Hair follicular keratinocyte (primary cell): ENCODE measurements at places on chromosomes 12 and 14. TPM values are rescaled to one million over a fixed set of nuclear protein-coding genes. Genes with fewer than 3 reads are reported as not detected.

Gene SMIM41
- total RNA-seq = not detected in 2 replicates

Gene CNTN1
- 23.7 and 27.6 TPM in 2 replicates for total RNA-seq

Gene ARG2
- 60.0 and 83.0 TPM in 2 replicates for total RNA-seq

Gene COA8
- total RNA-seq = 32.3 and 43.2 TPM in 2 replicates

Gene CDK2
- 27.1 and 50.3 TPM in 2 replicates for total RNA-seq

Gene KRT1
- 2.3 TPM in 1 of 2 replicates, not detected in the other for total RNA-seq

Gene FUT8
- total RNA-seq = 20.6 and 41.2 TPM in 2 replicates

Gene ANO2
- total RNA-seq = not detected in 2 replicates

Gene PGF
- 44.9 and 50.9 TPM in 2 replicates for total RNA-seq

Gene BDKRB1
- 6.2 and 8.7 TPM in 2 replicates for total RNA-seq

Gene GALNT16
- not detected in 2 replicates for total RNA-seq

Gene KRT82
- not detected in 2 replicates for total RNA-seq

Gene INHBC
- not detected in 2 replicates for total RNA-seq

Gene CFAP73
- total RNA-seq = not detected in 2 replicates

Gene BEST3
- not detected in 2 replicates for total RNA-seq

Gene PTPRR
- total RNA-seq = not detected in 2 replicates

Gene GPR162
- not detected in 2 replicates for total RNA-seq

Gene PPM1H
- total RNA-seq = not detected in 2 replicates

Gene MMP14
- 365 and 745 TPM in 2 replicates for total RNA-seq

Gene MYO1H
- total RNA-seq = not detected in 2 replicates

Gene KRT75
- 4.9 and 7.4 TPM in 2 replicates for total RNA-seq

Gene CPNE8
- total RNA-seq = 10.2 and 18.6 TPM in 2 replicates

Gene SIRT4
- total RNA-seq = 0.49 and 0.62 TPM in 2 replicates

Gene OVCH1
- under 0.01 TPM in 1 of 2 replicates, not detected in the other for total RNA-seq

Gene ARHGEF40
- 6.4 and 13.7 TPM in 2 replicates for total RNA-seq

Gene CSRP2
- total RNA-seq = 31.9 and 70.1 TPM in 2 replicates

Gene TCTN1
- 8.5 and 13.5 TPM in 2 replicates for total RNA-seq

Gene TEX52
- total RNA-seq = not detected in 2 replicates

Gene DHRS2
- 0.31 TPM in 1 of 2 replicates, not detected in the other for total RNA-seq

Gene STAC3
- 0.11 TPM in 1 of 2 replicates, not detected in the other for total RNA-seq

Gene SLCO1B3
- not detected in 2 replicates for total RNA-seq

Gene TAS2R13
- total RNA-seq = not detected in 2 replicates

Gene MEG3
- total RNA-seq = 3.8 and 5.6 TPM in 2 replicates

Gene WNT5B
- total RNA-seq = 19.9 and 24.6 TPM in 2 replicates

Gene FGD6
- total RNA-seq = 31.1 and 53.5 TPM in 2 replicates

Gene KCNMB4
- total RNA-seq = 0.19 and 0.31 TPM in 2 replicates

Gene OTOGL
- total RNA-seq = 0.11 TPM in 1 of 2 replicates, not detected in the other

Gene STAT2
- 40.0 and 64.2 TPM in 2 replicates for total RNA-seq

Gene ASIC1
- 3.5 and 8.4 TPM in 2 replicates for total RNA-seq

Gene C12orf54
- total RNA-seq = 2.5 and 3.7 TPM in 2 replicates

Gene CCDC92
- 9.3 and 17.6 TPM in 2 replicates for total RNA-seq

Gene RNASE3
- total RNA-seq = not detected in 2 replicates

Gene BDKRB2
- total RNA-seq = 10.5 and 20.1 TPM in 2 replicates

Gene MAX
- total RNA-seq = 28.3 and 46.4 TPM in 2 replicates

Gene KRT72
- not detected in 2 replicates for total RNA-seq

Gene TPPP2
- total RNA-seq = not detected in 2 replicates

Gene C3AR1
- not detected in 2 replicates for total RNA-seq

Gene NOXRED1
- total RNA-seq = not detected in 2 replicates

Gene CCDC175
- total RNA-seq = not detected in 2 replicates

Gene PLEKHG7
- not detected in 2 replicates for total RNA-seq

Gene GUCY2C
- 0.08 TPM in 1 of 2 replicates, not detected in the other for total RNA-seq

Gene SLC15A4
- total RNA-seq = 50.7 and 54.4 TPM in 2 replicates

Gene KRT3
- not detected in 2 replicates for total RNA-seq

Gene BIN2
- total RNA-seq = not detected in 2 replicates

Gene PRH2
- not detected in 2 replicates for total RNA-seq

Gene P2RX7
- total RNA-seq = 0.16 and 0.34 TPM in 2 replicates

Gene DPY19L2
- total RNA-seq = 0.70 and 2.9 TPM in 2 replicates
